GM12891 (cell line): ENCODE measurements at places on chromosomes 4 and X.

DNA sequence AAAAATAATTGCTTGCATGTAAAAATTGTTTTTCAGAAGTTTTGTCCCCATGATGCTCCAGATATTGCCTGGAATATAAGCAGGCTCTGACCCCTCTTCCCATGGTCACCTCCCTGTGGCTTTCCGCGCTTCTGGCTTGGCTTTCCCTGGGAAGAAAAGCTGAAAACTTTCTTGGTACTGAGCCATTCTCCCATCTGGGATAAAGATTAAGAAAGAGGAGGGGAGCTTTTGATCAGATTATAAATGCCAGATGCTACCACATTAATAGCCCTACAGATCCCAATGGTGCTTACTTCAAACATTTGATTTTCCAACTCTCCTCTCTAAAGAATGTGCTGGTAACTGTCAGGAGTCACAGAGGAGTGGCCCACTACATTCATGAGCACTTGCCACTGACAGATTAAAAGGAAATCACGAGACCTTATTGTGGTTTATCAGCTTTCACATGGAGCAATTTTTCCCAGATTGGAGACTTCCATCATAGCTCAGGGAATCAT lies 54.4 kb upstream of the GAB1 start:
- no peak for DNase-seq

DNA sequence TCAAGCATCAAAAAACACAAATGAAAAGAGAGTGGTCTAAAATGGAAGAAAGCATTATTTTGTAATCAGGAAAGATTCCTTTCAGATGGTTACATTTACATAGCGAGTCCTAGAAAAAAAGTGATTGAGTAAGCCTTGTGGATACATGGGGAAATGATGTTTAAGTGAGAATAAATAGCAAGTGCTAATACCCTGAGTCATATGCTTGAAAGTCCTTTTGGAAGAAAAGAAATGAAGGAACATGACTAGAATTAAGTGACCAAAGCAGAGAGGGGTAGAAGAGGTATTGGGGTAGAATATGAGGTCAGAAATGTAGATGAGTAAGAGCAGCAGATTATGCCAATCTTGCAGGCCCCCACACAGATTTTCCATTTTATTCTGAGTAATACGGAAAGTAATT lies 814.8 kb upstream of the GRID2 start:
- no peak for DNase-seq

DNA sequence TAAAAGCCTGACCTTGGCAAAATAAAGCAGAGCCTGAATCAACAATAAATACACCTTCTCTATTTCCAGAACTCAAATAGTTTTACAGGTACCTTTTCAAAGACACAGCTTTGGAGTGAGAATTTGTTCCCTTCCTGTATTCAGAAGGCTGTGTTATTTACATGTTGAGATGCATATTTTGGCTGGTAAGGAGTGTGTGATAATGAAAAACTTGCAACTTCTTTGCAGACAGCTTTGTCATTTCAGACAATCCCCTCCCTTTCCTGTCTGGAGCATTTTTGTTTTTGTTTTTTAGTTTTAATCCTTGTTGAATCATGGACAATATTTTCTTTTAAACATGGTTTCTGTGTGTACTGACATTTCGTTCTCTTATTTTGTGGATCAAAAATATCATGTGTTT lies 493.8 kb downstream of the FAT4 start:
- DNase-seq = no peak

DNA sequence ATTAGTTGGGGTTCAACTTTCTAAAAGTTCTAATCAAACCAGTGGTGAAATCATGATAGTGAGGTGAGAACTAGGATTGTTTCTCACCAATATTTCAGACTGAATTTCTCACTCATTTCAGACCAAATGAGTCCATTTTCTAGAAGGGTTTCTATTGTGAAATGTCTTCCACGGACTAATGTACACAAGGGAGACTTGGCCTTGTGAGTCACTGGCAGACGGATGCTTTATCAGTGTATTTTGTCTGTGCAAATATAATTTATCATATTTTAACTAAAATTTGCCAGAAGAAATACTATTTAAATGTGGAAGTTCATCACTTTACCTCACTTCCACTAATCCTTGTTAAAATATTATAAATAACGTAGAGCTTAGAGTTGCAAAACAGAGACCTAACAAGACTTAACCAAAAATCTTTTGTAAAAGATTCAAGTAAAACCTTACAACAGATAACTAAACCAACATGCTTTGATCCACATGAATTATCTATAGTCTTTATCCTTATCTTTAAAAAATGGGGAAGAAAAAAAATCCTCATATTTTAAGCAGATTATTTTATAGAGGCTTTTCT lies 506.0 kb upstream of the FAM241A start:
- DNase-seq = no peak

GRCh38 chrX:130531066-130531465 lies 129.3 kb downstream of the RBMX2 start:
- no peak for DNase-seq

DNA sequence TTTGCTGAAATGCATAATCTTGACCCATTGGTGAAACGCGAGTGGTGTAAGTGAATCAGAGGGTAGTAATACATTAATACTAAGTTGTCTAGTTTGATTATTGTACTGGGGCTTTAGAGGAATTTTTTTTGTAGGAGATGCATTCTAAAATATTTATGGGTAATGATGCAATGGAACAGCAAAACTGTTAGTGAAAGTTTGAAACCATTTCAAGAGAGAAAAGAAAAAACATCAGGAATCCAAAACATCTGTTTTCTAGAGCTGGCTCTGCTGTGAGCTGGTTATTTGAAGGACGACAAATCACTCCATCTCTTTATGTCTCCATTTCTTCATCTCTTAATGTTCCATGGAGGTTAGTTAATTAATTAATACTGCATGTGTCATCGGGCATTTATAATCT lies 351.9 kb upstream of the FAT1 start:
- DNase-seq = no peak
